NCI-H82 (cell line): ENCODE measurements at places on chromosomes 11 and 22.

GRCh38 chr11:12689029-12689755 lies 15.0 kb downstream of the TEAD1 start:
- no peak for DNase-seq

- no peak for DNase-seq
Measured at GRCh38 chr11:116725434-116726221, 47.2 kb downstream of the BUD13 start.

- no peak for DNase-seq
Measured at GRCh38 chr11:44417731-44418455, 108.0 kb upstream of the ALX4 start.

DNA sequence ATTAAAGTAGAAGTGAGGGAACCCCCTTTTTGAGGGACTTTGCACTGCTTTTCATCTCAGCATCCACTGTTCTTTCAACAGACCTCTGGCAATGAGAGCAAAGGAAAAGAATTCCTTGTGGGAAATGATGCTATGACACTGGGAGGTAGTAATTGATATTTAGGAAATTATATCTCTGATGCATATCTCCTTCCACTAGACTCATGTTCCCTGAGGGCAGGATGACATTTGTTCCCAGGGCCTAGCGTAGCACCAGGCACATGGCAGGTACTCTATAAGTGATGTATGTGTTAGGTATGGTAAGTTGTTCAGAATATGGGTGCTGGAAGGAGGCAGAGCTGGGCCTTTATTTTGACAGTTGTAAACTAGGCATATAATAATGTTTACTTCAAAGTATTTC lies 142.9 kb downstream of the CCDC81 start:
- no peak for DNase-seq

- no peak for DNase-seq
Measured at GRCh38 chr11:77136074-77136473, 8.0 kb downstream of the MYO7A start.

GRCh38 chr11:108601150-108601549 lies 7.6 kb upstream of the EXPH5 start:
- no peak for DNase-seq

DNA sequence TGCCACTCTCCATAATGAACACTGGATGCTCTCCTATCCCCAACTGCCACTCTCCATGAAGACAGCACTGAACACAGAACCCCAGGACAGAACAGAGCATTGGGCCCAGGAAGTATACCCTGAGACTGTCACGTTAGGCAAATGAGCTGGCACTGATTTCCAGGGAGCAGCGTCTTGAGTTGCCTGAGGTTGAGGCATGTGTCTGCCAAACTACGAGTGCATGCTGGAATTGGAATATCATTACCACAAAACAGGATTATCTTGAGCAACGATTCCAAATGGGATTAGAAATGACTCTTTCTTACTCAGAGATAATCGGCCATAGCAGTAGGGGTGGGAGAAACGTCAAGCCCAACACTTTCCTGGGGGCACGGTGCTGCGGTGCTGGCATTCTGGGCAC lies 39.9 kb downstream of the CLPB start:
- peak; percentile 90 for DNase-seq

DNA sequence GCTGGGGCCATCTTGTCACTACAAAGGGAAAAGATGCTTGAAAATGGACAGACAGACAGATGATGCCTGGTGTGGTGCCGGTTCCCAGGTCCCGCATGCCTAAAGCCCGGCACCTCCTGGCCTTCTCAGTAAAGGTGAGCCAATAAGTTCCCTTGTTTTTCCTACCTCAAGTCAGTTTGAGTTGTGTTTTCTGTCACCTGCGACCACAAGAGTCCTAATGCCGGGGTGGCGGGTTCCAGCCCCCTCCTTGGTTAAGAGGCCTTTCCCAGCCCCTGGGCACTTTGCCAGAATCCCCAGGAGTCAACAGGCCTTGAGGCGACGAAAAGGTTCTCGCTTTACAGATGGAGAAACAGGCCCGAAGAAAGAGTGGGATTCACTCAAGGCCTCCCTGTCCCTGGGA lies 9.0 kb downstream of the FGF19 start:
- peak; percentile 15 for DNase-seq

DNA sequence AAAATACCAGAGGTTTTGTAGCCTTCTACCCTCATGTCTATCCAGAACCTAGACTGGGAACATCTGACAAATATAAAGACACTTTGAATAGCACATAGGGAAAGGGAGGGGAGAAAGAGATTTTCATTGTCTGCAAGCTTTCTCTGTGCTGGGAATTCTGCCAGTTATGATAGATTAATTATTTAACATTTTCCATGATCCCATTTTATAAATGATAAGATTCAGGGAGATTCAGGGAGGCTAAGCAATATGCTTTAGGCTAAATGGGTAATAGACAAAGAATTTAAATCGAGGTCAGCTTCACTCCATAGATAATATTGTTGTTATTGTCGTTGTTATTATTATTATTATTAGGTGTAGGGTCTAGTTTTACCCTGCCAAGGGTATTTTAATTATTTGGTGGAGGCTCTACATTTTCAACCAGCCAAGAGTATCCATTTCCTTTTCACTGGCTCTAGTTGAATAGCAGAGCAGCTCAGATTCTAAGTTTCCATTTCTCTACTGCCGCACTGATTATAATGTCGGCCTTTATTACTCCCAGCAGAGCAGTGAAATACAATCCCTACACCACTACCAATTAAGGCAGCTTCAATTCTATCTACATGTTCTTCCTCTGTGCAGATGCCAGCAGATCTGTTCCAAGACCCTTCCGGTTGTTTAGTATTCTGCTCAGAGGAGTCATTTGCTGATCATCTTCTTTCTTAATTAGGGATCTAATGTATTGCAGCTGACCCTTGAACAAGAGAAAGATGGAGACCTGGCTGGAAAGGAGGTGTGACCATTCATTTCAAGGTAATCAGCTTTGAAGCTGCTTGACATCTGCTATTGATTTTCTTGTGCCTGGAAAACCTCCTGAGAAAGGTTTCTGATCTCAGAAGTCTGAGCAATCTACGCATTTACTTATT lies 23.8 kb upstream of the SYN3 start:
- peak; percentile 43 for DNase-seq

DNA sequence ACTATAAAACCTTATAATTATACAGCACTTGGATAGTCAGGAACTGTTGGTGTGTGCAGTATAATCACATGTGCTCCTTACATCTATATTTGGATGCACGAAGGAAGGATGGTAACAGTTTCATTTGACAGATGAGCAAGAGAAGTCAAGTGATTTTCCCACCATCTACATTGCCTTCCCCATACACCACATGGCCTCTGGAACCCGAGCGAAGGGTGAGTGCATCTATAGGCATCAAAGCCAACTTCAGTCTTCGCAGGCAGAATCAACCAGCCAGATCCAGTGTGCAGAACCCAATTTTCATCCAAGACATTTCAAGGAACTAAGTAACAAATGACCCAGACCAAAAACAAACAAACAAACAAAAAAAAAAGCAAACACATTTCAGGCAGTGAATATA lies 85.1 kb upstream of the BLID start:
- DNase-seq = no peak

GRCh38 chr11:22539821-22540256 lies 85.8 kb downstream of the FANCF start:
- DNase-seq = peak; percentile 44

DNA sequence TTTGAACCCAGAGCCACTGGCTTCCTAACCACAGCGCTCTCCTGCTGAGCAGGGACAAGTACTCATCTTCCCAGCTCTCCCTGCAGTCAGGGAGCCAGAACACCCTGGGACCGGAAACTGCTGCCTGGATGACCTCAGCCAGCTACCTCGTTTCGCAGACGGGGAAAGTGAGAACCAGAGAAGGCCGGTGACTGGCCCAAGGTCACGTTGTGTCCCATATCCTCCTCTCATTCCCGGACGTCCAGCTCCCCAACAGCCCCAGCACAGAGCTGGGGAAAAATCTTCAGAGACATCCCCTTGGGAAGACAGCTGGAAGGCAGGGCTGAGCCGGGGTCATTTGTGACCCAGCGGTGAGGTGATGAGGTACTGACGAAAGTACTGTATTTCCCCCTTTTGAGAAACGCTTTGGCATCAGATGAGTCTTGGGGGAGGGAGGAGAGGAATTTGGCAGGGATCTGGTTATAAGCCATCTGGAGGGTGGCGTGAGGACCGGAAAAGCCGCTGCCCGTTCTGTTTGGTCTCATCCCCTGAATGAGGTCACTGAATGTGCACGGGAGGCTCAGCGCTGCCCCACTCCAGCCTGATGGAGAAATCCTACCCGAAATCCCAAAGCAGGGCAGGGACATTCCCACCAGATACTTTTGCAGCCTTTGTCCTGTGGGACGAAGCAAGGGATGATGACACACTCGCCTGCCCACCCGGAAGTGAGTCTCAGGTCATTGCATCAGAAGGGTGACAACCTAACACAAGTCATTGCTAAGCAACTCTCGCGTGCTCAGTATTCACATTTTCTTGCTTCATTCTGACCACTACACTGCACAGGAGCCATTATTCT lies 41.1 kb downstream of the LIF start:
- peak; percentile 14 for DNase-seq

GRCh38 chr11:69280451-69280850 lies 13.5 kb upstream of the MYEOV start:
- no peak for DNase-seq

GRCh38 chr11:75051043-75051442 lies 45.6 kb downstream of the OR2AT4 start:
- DNase-seq = no peak

GRCh38 chr22:27218012-27218920 lies 560.9 kb downstream of the MIAT start:
- DNase-seq = no peak

GRCh38 chr11:73193251-73194033 lies 24.6 kb upstream of the P2RY2 start:
- no peak for DNase-seq

DNA sequence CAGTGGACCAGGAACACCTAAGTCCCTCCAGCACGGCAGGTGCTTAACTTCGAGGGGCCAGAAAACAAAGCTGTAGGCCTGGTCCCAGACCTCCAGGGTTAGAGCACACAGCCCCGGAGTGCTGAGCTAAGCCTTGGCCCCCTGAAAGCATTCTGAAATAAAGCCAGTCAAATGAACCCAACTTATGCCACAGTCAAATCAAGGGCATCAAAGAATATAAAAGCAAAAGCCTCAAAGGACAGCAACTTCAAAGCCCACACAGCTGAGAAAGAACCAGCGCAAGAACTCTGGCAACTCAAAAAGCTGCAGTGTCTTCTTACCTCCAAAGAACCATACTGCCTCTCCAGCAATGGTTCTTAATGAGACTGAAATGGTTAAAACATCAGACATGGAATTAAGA lies 39.1 kb downstream of the TMEM123 start:
- no peak for DNase-seq

DNA sequence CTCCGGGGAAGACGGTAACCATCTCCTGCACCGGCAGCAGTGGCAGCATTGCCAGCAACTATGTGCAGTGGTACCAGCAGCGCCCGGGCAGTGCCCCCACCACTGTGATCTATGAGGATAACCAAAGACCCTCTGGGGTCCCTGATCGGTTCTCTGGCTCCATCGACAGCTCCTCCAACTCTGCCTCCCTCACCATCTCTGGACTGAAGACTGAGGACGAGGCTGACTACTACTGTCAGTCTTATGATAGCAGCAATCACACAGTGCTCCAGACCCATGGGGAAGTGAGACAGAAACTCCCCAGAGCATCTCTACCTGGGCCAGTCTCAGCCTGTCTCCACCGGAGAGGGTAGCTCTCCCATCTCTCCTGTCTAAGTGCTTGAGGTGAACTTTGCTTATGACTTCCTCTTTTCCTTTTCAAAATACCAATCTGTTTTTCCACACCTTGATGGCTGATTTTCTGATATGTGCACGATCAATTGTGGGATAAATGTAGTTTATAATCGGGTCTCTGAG lies 48.5 kb upstream of the VPREB1 start:
- DNase-seq = no peak

DNA sequence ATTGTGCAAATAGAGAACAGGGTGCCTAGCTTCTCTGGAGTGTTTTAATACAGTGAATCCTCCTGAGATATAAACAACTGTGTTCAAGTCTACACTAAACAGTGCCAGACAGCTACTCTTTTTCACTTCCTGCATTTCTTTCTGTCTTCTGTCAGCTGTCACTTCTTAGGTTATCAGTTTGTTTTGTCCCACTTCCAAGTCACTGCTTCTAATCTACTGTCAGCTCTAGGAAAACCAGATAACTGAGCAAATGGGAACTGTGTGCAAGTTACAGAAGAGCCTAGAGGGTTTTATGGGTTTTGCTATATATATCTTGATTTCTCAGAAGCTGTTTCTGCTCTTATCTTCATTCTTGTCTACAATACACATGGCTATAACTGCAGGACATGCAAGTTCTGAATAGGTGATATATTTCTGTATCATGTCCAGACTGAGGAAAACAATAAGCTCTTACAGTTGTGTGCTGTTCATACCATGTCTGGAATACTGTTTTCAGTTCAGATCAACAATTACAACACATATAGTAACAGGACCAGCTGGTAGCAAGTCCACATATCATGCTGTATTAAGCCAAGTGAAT lies 5.8 kb downstream of the PITPNB start:
- no peak for DNase-seq

DNA sequence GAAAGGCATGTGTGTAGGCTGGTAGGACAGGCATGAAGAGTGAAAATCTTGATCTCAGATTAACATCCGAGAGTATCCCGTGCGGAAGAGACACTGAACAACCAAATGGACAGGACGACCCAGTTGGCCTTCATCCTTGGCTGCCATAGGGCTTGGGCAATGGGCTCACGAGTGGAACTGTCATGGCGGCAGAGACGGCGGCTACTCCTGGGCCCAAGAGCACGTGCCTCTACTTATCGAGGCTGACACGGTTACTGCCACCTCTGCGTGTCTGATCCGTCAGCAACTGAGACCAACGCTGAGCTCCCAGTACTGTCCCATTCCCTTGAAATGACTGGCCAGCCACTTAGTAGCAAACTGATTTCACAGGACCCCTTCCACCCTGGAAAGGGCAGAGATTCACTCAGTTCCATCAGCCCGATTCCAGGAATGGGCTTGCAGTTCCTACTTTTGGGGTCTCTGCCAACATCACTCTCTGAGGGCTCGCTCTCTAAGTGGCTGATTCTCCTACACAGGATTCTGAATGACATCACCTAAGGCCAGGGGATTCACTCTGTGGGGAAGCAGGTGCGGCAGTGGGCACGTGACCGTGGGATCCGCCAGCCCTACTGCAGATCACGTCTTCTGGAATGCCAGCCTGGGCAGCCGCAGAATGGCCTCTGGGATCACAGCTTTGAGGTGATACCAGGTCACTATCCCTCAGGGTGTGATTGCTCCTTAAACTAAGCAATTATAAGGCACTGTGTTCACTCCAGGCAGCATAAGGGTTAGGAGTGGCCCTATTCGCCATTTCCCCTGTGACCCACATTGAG lies 97.8 kb downstream of the RPS6KA4 start:
- DNase-seq = no peak

GRCh38 chr11:134632347-134633119 lies 220.5 kb upstream of the B3GAT1 start:
- no peak for DNase-seq

- DNase-seq = no peak
Measured at GRCh38 chr11:134847083-134847715, 435.2 kb upstream of the B3GAT1 start.

GRCh38 chr11:11409901-11410300 lies 56.9 kb upstream of the CSNK2A3 start:
- DNase-seq = peak; percentile 41
